ENCODE measurements at places on chromosomes 6 and 20.
A peak's percentile ranks its signal among the peaks of the same experiment; 100 is the strongest.

- DNase-seq = peak; percentile 68
Observed at GRCh38 chr20:37295001-37295400, 5.5 kb downstream of the MANBAL start.

GRCh38 chr6:116447052-116447451 is 14.1 kb upstream of the CALHM6 start:
- no peak for DNase-seq

DNA sequence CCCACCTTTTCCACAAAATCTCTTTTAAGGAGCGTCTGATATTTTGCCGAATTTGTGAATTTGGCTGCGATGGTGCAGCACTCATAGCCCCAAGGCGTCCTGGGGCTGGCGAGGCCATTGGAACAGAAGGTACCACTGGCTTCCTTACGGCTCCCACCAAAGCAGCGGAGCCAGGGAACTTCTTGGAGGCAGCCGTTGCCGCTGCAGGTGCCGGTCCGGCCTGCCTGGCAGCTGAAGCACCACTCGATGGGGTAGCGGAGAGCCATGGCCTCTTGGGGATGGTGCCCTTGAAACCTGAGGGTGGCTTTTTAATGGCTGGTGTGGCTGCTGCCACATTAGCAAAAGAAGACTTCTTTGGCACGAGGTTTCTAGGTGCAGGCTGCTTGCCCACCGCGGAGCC is 29.8 kb downstream of the DIDO1 start:
- no peak for DNase-seq

GRCh38 chr20:34820805-34821578 is 4.5 kb downstream of the NCOA6 start:
- no peak for DNase-seq

DNA sequence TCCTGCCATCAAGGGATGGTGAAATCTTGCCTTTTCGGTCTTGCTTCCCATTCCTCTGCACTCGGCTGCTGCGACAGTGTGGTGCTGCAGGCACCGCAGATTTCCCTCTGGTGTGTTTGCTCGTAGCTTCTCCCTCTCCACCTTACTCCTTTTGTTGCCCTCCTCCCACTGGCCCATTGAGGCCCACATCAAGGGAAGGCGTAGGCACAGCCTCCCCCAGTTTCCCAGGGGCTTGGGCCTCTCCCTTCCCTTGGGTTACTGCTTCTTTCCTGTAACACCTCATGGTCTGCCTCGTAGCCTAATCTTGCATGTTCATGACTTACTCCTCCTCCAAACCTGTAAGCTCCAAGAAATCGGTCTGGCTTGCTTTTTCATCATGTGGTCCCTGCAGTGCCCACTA is 9.9 kb downstream of the E2F3 start:
- DNase-seq = peak; percentile 24

All from suppressor macrophage (primary cell).